ENCODE measurements at places on chromosomes 11 and 22.
A peak's percentile ranks its signal among the peaks of the same experiment; 100 is the strongest.

GRCh38 chr11:21911061-21911460 is 281.8 kb upstream of the ANO5 start:
- DNase-seq, result no peak

GRCh38 chr11:87127101-87127500 is 89.4 kb downstream of the TMEM135 start:
- no peak for DNase-seq

DNA sequence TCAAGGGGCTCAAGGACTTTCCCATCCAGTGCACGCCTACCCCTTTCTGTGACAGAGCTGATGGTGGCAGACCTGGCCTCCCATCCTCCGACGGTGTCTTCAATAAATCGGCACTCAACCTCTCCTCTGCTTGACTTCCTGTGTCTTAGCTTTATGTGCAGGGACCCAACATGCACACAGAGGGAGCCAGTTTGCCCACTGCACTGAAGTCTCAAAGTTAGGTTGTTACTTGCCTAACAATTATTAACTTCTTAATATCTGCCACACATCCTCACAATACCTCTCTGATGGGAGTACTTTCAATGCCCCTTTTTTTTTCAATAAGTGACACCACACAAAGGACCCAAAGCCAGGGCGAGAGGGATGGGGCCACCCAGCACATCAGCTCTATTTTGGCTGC is 3.6 kb downstream of the IZUMO1R start:
- no peak for DNase-seq

GRCh38 chr22:21791635-21792625 is 56.3 kb upstream of the YPEL1 start:
- DNase-seq, result no peak

DNA sequence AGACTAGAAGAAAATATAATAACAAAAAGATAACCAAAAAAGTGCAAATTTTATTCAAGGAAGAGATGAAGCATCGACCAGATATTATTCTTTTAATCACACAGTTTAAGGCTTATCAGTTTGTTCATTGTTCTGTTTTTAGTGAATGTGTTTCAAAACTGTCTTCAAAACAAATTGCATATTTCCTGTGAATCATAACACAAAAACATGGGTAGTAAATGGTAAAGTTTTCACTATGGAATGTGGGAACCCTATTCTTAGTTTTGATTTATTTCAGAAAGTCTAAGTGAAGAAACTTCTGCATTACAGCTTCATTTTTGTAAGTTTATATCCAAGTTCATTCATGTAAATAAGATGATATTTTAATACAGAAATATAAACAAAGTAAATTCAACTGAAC is 207.6 kb upstream of the LUZP2 start:
- DNase-seq, result no peak

- DNase-seq, result no peak
Observed at GRCh38 chr11:59157433-59157832, 14.5 kb upstream of the DTX4 start.

GRCh38 chr11:121967131-121967704 is 148.8 kb downstream of the BLID start:
- DNase-seq, result no peak

- DNase-seq, result no peak
Observed at GRCh38 chr11:104001561-104002056, 34.8 kb upstream of the DDI1 start.

DNA sequence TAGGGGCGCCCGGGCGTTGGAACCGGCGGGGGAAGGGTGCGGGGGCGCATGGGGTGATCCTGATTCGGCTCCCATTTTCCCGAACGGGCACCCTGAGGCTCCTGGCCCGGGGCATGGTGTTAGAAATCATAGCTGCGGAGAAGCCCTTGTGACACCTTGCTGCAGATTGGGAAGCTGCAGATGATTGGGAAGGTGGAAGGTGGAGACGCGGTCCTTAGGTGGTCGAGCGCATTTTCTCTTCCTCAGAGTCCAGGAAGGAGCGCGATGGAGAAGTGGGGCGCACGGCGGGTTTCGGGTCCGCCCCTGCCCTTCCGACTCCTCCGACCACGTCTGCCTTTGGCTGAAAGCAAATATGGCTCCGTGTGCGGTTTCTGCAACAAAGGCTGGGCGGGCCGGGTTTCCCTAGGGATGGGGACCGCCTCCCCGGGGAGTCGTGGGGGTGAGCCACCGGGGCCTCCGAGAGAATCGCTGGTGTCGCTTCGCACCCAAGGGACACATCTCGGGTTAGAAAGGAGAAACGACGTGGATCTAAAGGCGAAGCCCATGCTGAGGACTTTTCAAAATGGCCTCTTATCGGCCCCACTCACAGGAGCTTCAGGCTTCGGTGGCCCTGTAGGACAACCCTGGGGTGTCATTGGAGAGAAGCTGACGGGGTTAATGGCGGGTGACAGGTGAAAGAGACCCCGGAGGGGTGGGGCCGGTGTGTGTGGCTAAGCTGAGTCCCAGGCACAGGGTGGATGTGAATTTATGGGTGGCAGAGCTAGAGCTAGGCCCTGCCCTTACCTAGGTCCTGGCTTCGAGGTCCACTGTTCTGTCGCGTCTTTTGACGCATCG is 707 bp upstream of the FTH1 start:
- peak; percentile 26 for DNase-seq

DNA sequence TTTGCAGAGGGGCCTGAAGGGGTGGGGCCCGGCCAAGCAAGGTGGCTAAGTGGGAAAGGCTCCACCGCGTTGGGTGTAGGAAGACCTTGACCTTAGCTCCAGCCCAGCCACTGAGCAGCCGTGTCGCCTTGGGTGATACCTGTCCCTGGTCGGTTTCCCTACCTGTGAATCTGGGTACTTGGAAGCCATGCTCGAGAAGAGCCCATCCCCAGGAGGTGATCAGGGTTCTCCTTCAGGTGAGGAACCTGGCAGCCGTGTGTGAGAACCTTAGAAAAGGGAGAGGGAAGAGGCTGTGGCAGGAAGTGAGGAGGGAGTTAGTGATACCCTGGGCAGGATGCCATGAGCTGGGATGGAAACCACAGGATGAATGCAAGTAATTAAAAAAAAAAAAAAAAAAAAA is 21.6 kb downstream of the PPARA start:
- peak; percentile 78 for DNase-seq

DNA sequence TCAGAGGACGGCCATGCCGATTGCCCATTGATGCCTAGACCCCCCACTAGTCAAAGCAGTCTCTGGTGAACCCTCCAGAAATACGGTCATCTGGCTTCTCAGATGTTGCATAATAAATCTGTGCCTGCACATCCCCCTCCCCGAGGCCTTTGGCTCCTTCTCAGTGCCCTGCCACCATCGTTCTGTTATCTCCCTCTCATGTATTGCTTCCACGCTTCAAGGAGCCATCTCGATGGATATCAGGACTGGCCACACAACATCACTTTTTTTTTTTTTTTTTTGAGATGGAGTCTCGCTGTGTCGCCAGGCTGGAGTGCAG is 1.6 kb upstream of the RRP7A start:
- no peak for DNase-seq

GRCh38 chr11:74641905-74642304 is 49.5 kb downstream of the POLD3 start:
- DNase-seq, result no peak

- DNase-seq, result no peak
Observed at GRCh38 chr11:118679483-118679882, at the start of gene TREH. Gene TREH (minus strand): TSS chr11:118679650. CDS start chr11:118679627, 23 bp downstream.

GRCh38 chr22:20157430-20158183 is 6.8 kb upstream of the CCDC188 start:
- DNase-seq, result no peak

DNA sequence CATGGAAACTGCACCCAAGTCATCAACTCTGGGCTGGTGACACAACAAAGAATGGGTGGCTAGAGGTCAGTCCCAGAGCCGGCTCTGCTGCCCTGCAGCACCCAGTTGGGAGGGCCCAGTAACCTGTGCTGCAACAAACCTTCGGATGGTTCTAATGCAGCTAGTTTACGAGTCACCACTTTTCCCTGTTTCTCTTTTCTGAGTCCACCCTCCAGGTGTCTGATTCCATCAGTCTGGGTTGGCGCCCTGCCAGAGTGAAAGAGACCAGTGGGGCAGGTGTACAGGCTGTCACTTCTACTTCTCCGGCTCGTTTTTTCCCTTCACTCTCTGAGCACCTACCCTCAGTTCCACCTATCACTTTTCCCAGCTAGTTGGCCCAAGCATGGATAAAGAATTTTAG is 572.9 kb downstream of the NTM start:
- DNase-seq, result no peak

DNA sequence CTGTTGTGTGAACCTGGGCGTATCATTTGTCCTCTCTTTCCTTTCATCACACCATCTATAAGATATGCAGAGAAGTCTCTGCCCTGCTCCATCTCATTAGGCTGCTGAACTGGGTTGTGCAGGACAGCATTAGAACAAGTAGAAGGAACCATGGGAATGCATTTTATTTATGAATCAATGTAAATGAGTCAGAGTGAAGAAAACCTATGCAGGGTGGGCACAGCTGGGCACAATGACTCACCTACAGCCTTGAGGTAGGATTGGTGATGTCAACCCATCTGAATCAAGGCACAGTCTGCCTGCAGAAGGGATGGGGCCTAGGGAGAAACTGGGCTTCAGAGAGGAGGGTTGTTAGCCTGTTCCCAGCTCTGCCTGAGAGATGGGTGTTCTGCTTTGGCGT is 123.4 kb downstream of the CSNK2A3 start:
- no peak for DNase-seq

DNA sequence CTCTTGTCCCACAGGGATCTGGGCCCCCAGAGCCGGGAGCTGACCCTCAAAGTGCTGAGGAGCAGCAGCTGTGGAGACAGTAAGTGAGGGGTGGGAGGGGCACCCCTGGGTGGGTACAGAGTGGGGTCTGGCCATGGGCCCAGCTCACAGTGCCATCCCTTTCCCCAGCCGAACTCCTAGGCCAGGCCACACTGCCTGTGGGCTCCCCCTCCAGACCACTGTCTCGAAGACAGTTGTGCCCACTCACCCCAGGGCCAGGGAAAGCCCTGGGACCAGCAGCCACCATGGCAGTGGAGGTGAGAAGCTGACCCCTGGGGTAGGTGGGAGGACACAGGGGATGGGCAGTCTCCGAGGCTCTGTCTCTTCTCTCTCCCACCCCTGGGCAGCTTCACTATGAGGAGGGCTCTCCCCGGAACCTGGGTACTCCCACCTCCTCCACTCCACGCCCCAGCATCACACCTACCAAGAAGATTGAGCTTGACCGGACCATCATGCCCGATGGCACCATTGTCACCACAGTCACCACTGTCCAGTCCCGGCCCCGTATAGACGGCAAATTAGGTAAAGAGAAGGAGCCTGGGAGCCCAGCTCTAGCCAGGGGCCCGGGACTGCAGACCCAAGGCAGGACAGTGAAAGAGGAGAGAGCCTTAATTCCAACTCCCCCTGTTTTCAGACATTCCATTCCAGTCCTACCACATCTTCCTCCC is 5.3 kb downstream of the C2CD2L start:
- no peak for DNase-seq

DNA sequence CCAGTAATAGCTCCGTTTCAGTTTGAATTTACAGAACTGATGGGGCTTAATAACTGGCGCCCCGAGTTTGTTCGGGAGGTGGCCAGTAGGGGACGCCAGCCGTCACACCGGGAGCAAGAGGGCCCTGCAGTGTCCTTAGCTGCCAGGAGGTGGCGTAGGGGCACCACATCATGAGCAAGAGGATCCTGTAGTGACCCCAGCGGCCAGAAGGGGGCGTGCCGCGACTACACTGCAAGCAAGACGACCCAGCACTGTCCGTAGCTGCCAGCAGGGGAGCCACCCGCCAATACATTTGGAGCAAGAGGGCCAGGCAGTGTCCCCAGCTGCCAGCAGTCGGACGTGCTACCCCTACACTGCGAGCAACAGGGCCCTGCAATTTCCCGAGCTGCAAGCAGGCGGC is 663.7 kb upstream of the B3GAT1 start:
- no peak for DNase-seq

DNA sequence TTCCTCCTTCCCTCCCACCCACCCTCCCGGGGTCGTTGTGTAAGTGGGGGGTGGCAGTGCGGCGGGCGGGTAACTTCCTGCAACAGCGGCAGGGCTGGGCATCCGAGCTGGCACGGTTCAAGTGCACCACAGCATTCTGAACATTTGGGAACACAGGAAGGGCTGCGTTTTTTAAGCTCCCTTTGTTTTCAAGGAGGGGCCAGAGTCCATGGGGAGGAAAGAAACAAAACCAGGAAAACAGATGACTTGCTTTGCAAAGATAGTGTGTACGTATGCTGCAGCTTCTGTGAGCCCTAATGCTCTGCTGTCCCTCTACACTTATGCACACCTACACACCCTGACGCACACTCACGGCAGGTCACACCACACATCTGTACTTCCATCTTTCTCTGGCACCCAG is 152.5 kb downstream of the FBXO7 start:
- DNase-seq, result no peak

DNA sequence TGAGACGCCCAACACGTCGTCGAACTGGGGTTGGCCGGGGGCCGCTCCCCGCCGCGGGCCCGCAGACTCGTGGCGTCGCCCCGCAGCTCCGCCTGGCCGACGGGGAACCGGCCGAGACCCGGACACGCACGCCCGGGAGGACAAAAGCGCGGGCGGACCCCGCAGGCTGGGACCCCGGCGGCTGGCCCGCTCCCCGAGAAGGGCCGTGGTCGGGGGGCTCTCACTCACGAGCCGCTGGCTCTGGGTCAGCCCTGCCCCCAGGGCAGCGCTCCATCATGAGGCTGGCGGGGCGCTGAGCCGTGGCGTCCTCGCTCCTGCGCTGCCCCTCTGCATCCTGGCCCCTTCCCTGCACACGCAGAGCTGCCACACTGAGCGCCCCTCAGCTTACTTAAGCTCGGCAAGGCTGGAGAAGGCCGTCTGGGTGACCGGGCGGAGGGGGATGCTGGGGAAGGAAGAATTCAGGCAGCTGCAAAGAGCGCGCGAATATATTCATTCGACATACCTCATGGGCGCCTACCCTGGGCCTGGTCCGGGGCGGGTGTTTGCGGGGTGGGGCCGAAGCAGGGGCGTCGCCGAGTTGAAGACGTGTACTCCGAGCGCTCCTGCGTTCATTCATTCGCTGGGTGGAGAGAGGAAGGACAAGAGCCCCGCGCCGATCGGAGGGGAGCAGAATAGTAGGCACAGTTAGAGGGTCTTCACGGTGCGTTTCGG is 579 bp upstream of the CYB5R2 start:
- no peak for DNase-seq

DNA sequence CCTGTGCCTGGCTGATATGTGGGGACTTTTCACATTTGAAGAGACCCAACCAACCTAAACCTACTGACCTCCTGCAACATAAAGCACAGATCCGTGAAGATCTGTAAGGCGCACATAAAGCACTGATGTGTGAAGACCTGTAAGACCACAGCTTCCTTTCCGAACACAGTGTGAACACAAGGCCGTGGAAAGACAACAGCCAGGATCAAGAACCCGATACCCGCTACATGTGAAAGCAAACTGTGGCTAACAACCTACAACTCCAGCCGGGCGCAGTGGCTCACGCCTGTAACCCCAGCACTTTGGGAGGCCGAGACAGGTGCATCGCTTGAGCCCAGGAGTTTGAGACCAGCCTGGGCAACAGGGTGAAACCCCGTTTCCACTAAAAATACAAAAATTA is 17.6 kb upstream of the PPFIA1 start:
- no peak for DNase-seq

GRCh38 chr11:119641983-119642745 is 86.8 kb downstream of the NECTIN1 start:
- peak; percentile 38 for DNase-seq

GRCh38 chr11:75241906-75242644 is 1.5 kb downstream of the TPBGL start:
- no peak for DNase-seq
